ENCODE measurements at places on chromosomes 12 and 14.

DNA sequence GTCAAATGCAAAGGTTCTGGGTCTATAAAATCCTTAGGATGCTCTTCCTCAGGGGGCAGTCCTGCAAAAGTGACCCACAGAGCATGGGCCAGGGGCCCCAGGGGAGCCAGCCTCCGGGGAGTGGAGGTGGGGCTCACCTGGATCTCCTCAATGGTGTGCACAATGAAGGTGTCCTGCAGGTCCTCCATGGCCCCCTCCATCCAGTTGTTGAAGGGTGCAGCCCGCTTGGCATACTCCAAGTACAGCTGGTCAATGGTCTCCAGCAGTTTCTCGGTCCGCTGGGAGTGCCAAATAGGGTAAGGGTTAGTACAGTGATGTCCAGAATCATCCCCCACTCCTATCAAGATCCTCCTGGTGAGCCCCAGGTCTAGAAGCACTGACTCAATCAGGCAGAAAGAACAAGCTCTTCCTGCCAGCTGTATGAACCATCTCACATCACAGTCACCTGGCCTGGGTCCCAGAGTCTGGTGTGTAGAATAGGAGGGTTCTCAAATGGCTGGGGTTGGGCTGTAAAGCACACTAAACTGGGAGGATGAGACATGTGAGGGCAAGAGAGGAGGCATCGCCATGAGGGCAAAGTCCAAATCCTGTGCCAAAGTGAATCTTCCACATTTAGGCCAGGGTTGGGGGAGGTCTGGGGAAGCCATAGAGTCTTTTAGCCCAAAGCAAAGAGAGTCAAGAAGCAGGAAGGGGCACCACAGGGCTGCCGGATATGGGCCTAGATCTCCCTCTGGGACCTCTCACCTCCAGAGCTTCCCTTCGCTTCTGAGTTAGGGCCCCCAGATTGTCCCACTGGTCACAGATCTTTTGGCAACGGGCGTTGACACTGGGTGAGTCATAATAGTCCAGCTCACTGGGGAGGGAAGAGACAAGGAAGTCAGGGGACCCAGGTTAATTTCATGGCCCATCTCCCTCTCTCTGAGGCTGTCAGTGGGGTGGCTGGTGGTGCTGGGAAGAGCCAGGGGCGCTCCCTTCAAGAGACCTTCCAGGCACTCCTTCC is 91.5 kb upstream of the ZFP36L1 start:
- DNase-seq = no peak

DNA sequence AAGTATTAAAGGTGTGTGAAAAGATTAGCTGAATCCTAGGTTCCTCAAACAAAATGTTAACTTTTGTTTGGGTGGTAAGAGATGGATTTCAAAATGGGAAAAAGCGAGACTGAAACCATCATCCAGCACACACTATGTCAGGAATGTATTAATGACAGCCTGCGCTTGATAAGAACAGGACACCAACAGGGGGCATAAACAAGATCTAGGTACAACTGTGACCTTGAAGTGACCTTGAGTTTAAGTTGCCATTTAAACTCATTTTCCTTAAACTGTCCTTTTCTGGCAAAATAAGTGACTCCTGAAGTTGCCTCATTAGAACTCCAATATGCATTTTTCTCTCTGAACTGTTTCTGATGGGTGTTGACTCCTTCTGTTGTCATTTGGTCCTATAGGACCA is 17.1 kb downstream of the PRKCH start:
- no peak for DNase-seq

- DNase-seq = no peak
These were observed 15.7 kb downstream of the CREBL2 start for GRCh38 chr12:12627308-12627827.

- no peak for DNase-seq
These were observed 34.3 kb upstream of the NOS1 start for GRCh38 chr12:117395766-117396165.

DNA sequence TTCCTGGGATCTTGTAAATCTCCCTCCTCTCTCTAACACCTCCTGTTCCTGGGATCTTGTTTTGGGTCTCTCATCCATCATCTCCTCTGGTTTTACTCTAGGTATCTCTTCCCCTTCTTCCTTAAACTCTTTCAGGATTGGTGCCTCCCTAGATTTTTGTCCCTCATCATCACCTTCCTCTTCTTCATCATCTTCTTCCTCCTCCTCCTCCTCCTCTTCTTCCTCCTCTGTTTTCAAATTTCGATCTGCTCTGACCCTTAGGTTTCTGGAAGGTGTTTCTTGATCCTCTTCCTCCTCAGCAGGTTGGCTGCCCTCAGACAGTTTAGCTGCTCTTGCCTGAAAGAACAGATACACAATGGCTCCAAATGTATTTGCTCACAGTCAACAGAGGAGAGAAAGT is 14.5 kb downstream of the ACIN1 start:
- DNase-seq = no peak

DNA sequence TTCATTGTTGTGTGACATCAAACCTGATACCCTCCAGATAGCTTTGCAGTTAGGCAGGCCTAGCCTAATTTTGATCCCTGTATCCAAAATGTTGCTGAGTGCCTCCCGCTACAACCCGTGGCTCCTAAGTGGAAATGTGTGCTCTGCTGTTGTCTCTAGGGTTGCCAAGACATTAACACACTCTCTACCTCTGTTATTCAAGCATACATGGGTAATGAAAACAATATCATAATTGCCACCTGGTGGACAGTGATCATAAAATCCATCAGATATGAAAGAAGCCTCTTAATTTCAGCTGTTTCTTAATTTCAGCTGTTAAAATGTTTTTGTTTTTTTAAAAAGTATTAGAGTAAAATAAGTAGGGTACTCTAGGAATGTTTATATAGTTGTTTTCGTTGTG is 93.5 kb downstream of the PLEKHA5 start:
- DNase-seq = no peak

GRCh38 chr14:92531106-92531873 is 17.7 kb downstream of the RIN3 start:
- DNase-seq = peak; percentile 58

GRCh38 chr12:1668833-1669543 is 21.9 kb upstream of the ADIPOR2 start:
- no peak for DNase-seq

DNA sequence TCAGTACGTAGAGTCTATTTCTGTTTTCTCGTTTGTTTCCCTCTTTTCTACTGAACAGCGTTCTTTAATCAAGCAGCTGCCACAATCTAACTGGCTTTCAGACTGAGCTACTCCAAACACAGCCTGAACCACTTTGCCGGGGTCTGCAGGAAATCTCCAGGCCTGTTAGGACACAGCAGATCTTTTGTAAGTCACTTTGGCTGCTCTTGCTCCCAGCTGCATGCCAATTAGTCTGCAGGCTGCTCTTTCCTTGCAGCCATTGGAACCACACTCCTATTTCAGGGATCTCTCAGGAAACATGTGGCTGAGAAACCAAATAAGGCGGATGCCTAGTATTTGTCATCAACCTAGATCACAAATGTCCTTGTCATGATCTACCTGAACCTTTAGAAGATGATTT is 73.6 kb downstream of the TMTC1 start:
- DNase-seq = no peak

GRCh38 chr12:94169495-94169894 is 21.1 kb downstream of the PLXNC1 start:
- DNase-seq = no peak

DNA sequence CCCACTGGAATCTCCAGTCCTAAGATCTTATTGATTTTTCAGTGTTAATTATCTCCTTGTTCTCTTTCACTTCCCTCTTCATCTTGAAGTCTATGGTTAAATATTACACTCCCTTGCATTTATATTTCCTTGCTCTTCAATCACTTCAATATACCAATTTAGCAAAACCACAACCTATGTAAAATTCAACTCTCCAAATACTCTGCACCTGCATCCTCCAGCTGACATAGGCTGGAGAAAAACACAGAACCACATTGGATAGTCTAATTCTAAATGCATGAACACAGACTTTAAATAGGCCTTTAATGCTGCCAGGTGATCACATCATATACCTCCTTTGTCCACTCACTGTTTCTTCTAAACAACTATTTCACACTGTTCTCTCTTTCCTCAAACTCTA is 253.8 kb upstream of the GARIN6 start:
- DNase-seq = no peak

DNA sequence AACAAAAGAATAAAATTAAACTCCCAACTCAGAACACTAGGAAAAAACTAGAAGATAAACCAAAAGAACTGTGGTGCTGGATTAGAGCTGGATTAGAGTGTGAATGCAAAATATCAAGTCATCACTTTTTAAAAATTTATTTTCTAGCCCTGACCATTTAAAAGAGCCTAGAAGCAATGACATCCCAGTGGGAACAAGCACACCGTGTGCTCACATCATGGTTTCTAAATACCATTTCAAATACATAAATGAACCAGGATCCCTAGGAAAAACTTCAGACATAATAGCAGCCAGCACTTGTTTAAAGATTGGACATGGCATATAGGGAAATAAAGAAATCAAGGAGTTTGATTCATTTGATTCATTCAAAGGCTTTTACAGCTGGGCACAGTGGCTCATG is 30.0 kb downstream of the KDM5A start:
- DNase-seq = no peak

- DNase-seq = no peak
These were observed at the start of gene TSPAN8 for GRCh38 chr12:71157601-71158233. TSS of gene TSPAN8 (minus strand) at chr12:71157999. CDS start at chr12:71157678, 321 bp downstream.

- no peak for DNase-seq
These were observed at the start of gene SERPINA9 for GRCh38 chr14:94476023-94476422. TSS of gene SERPINA9 (minus strand) at chr14:94476197. CDS start at chr14:94469840, 6,357 bp downstream.

DNA sequence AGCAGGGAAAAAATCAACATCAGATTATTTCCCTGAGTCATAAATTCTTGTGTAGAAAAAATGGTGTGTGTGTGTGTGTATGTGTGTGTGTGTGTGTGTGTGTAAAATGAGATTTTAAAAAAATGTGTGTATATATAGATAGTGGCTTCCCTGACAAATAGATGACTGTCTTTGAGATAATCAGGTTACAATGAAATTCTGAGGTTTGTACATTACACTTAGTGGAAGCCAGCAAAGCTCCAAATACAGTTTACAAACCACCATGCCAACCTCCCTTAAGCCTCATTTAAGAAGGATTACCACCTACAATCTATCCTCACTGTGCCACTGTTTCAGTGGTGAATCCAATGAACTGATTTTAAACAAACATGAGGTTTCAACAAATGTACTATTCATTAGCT is 93.8 kb downstream of the MED13L start:
- DNase-seq = no peak

- no peak for DNase-seq
These were observed 72.9 kb downstream of the FRMD6 start for GRCh38 chr14:51724650-51725049.

GRCh38 chr12:103964805-103965204 is 867 bp upstream of the TDG start:
- no peak for DNase-seq

DNA sequence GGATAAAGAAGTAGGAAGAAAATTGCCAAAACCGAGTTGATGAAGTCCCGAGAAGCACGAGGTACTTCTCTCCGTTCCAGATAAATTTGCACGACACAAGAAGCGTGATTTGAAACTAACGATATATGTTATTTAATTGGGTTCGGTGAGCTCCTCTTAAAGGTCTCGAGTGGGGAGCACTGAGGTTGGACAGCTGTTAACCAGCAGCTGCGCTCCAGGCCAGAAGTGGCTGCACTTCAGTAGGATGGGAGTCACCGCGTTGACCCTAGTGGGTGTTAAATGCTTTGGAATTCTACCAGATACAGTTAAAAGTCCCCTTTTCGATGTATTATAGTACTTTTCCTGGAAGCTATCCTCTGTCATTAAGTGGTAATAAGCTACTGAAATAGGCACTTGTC is 953 bp upstream of the DCAF5 start:
- no peak for DNase-seq

- no peak for DNase-seq
These were observed 230.9 kb upstream of the DDHD1 start for GRCh38 chr14:53384073-53384472.

GRCh38 chr12:118334939-118335567 is 37.7 kb downstream of the TAOK3 start:
- no peak for DNase-seq

DNA sequence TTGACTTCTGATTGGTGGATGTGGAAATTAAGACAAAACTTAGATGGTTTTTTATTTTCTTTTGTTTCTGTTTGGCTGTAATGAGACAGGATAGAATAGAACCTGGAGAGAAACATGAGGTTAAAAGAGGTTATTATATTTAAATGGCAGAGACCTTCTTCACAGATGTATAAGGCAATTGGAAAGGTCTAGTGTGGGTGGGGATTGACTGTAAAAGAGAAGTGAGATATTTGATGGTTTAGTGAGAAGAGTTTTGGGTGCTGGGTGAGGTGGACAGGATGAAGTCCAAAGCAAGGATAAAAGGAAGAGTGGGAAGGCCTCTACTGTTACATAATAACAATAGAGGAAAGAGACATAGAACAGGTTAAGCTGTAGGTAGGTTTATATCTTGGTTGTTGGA is 43.8 kb upstream of the PPM1H start:
- no peak for DNase-seq

DNA sequence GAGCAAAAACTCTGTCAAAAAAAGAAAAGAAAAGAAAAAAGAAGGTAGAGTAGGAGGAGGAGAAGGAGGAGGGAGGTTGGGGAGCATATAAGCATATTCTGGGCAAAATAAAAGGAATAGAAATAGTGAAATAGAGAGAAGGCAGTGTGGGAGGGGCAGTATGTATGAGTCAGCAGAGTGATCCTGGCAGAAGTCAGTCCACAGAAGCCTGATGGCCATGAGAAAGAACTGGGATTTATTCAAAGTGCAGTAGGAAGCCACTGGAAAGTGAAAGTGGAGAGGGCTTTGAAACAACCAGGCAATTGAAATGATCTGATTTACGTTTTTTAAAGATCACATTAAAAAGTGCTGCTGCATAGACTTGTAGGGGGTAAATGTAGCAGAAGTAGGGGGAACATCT is 368.6 kb upstream of the USP15 start:
- no peak for DNase-seq

DNA sequence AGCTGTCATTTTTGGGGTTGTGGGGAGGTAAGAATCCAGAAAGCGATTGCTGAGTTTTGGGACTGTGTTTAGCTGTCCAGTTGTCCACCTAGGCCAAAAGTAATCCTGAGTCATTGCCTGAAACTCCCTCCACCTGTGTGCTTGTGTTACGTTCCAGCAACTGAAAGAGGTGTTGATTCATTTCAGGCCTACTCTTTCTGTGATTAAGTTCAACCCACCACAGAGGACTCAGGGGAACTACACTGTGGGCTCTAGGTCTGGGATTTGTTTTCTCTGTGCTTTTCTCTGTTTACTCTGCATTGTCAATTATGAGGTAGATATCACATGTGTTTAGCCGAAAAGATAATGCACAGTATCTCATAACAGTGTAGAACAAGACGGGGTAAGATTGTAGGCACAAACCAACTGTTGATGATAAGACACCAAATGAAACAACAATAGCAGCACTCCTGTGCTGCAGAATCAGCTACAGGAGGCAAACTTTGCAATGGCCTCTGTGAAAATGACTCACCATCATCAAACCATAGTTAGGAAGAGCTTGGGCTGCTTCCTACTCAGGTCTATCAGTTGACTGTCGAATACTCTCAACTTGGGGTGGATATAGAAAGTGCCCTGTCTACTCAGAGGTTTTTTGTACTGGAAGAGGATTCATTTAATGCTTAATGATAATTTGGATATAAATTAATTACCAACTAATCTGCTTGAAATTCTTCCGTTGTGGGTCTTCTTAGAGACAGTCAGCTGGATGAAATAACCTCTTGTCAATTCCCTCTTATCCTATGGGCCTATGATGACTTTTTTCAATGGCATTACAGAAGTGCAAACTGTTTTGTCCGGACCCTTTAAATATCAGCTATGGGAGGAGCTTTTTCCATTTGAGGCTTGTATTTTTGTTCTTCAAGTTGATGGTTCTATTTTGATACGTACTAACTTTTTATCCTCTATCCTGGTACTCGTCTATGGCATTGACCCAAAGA is 385.9 kb downstream of the BMP4 start:
- no peak for DNase-seq

- DNase-seq = peak; percentile 14
These were observed 536 bp upstream of the DAAM1 start for GRCh38 chr14:59187802-59188460.

All from activated CD4-positive, alpha-beta T cell treated with anti-CD3 and anti-CD28 coated beads, Interleukin-2, amount 50 U/mL, for 16 hours (primary cell).